KG1 (cell line): ENCODE measurements at places on chromosomes 3 and 15.
A peak's percentile ranks its signal among the peaks of the same experiment; 100 is the strongest.

- no peak for DNase-seq
Observed at GRCh38 chr15:85005746-85006145, 24.1 kb downstream of the PDE8A start.

GRCh38 chr3:75985432-75985831 is 200.1 kb upstream of the ZNF717 start:
- DNase-seq = no peak

DNA sequence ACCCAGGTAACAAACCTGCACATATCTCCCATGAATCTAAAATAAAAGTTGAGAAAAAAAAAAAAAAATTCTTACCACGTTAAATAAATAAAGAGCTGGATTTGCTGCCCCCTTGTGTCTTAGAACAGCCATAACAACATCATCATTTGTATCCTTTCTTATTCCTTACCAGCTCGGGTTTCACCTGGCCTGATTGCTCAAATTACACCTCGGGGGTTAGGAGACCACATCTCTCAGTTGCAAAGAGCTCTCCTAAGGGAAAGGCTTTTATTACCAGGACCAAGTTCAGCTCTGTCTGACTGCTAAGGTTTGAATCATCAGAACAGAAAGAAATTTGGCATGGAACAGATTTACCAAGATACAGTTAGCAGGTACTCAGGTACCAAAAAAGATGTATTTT is 25.8 kb upstream of the RPL39L start:
- DNase-seq = peak; percentile 51

DNA sequence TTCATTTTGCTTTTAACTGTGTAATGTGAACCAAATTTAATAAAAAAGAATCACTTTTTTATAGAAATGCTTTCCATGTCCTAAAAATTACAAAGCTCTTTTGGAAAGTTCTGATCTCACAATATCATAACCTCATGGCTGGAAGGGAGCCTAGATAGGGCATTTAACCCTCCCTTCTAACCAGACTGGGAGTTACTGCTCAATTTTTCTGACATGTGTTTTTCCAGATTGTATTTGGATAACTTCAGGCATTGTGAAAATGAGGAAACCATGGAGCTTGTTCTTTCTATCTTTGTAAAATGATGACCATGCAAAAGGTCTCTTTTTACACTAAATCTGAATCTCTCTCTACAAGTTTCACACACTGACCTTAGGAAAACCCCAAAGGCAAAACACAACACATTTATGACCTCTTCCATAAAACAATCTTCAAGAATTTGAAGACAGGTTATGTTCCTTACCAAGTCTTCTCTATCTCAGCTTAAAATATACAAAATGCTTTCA is 508.8 kb downstream of the DIPK2A start:
- DNase-seq = no peak

- no peak for DNase-seq
Observed at GRCh38 chr3:133838916-133839800, 33.5 kb downstream of the SRPRB start.

DNA sequence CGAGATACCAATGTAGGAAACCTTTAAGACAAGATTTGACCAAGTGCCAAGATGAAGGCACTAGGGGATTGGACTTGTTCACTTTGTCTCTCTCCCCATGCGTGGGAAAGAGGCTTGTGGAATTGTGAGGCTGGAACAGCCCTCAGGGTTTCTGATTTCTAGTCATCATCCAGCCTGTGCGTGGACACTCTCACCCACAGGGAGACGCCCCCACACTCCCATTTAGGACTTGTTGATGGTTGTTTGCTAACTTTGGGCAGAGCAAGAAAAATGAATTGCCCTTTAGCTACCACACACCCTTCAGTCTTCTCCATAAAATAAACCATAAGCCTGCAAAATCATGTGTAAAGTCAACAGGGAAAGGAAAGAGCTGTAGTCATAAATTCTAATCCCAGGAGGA is 18.4 kb downstream of the ACKR2 start:
- DNase-seq = no peak

DNA sequence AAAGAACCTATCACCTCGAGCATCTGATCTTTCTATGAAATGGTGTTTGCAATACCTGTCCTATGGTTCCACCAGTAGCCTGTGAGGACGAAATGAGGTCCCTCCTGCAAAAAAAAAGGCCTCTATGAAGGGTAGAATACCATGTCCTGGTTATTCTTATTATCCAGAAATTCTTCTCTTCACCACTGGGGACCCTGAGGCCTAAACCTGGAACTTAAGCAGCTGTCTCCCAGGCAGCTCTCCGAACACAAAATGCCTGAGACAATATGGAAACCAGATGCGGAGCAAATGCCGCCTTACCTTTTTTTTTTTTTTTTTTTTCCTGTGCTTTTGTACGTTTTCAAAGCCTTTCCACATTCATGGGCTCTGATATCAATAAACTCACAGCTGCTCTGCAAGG is 62.1 kb upstream of the WNT5A start:
- DNase-seq = no peak

- DNase-seq = no peak
Observed at GRCh38 chr3:155938409-155938808, 68.0 kb downstream of the GMPS start.

DNA sequence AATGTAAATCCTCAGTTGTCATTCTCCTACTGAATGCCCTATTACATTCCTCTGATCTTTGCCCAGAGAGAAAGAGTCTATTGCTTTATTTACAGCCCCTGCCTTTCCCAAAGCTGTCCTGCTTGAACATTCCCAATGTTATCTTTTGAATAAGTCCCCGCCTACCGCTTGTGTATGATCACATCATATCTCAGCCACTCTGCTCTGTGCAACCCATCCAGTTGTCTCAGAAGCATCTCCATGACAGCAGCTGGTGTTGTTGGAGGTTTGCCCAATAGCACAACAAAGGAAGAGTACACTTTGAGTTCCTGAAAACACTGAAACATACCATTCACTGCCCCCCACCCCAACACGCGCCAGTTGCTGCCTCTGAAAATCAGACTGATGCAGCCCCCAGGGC is 22.0 kb upstream of the FAM3D start:
- no peak for DNase-seq

GRCh38 chr3:119778811-119779210 is 3.1 kb upstream of the NR1I2 start:
- no peak for DNase-seq
